ENCODE measurements at places on chromosomes 5 and 9. TPM values are rescaled to one million over a fixed set of nuclear protein-coding genes. Genes with fewer than 3 reads are reported as not detected.

- DNase-seq = no peak
- H3K4me1 ChIP-seq = no peaks in the 10 kb centered on the region
- H3K4me3 ChIP-seq = no peak overlapping the region
- H3K27me3 ChIP-seq = no peaks in the 10 kb centered on the region
These were observed 79.6 kb upstream of the GRHPR start for GRCh38 chr9:37342895-37343294.

DNA sequence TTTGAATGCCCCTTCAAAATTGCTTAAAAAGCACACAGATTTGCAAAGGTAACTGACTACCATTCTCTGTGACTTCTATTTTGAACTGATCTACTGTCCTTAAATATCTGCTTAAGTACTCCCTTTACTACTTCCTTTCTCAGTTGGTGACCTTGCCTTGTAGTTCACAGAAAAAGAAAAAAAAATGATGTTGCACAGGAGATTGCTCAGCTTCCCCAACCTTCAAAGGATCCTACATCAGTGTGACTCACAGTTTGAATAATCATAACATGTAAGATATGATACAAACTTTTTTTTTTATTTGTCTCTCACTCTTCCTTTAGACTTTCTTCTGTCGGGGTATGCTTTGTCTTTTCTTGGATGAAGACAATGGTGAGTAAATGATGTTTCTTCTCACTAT, 1029.6 kb downstream of the CDH12 start:
- no peaks in the 10 kb centered on the region for H3K36me3 ChIP-seq
- no peaks in the 10 kb centered on the region for H3K27me3 ChIP-seq
- H3K4me1 ChIP-seq = no peaks in the 10 kb centered on the region
- no peak for DNase-seq
- H3K27ac ChIP-seq = no peak overlapping the region

DNA sequence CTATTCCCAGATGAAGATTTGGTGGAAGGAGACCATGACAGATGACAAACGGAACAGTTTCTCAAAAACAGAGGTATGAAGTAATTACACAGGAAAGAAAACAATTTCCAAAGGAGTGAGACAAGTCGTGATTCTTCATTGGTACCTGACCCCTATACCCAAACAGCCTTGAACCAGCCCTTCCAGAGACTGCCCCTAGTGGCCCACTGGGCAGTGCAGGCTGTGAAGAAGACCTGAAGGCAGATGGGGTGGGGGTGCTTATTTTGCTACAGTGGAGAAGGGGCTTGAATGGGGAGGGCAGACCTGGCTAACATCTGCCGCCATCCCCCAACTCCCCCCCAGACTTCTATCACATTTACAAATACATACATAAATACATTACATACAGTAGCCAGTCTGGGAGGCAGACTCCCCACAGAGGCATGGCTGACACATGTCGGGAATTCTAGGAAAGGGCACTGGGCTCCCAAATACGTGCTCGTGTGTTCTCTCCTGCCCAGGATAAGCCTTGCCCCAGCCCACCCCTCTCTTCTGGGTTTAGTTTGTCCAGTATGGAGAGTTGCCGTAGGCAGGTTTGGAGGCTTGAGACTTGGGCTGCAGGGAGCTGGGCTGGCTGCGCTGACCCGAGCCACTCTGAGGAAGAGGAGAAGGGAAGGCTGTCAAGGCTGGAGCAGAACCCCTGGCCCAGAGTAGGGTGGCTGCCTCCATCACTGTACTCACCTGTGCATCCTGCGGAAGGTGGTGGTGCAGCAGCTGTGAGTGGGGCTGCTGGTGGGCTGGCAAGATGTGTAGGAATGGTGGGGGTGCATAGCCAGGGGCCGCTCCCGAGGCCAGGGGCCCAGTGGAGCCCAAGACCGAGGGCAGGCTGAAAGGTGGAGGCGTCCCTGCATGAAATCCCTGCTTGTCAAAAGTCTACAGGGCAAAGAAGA, 105.3 kb downstream of the UBE2R2 start:
- no peak overlapping the region for H3K27ac ChIP-seq
- peaks cover 63% of the 10 kb centered on the region for H3K36me3 ChIP-seq
- H3K4me1 ChIP-seq = no peaks in the 10 kb centered on the region
- no peak overlapping the region for H3K4me3 ChIP-seq
- H3K27me3 ChIP-seq = no peaks in the 10 kb centered on the region

GRCh38 chr9:125789196-125789595, 42.0 kb downstream of the PBX3 start:
- H3K27ac ChIP-seq = no peak overlapping the region
- H3K4me3 ChIP-seq = no peak overlapping the region
- no peaks in the 10 kb centered on the region for H3K36me3 ChIP-seq
- H3K27me3 ChIP-seq = no peaks in the 10 kb centered on the region

LHX3 gene
- not detected for total RNA-seq

UNC13B gene
- 38.1 TPM for total RNA-seq

DNA sequence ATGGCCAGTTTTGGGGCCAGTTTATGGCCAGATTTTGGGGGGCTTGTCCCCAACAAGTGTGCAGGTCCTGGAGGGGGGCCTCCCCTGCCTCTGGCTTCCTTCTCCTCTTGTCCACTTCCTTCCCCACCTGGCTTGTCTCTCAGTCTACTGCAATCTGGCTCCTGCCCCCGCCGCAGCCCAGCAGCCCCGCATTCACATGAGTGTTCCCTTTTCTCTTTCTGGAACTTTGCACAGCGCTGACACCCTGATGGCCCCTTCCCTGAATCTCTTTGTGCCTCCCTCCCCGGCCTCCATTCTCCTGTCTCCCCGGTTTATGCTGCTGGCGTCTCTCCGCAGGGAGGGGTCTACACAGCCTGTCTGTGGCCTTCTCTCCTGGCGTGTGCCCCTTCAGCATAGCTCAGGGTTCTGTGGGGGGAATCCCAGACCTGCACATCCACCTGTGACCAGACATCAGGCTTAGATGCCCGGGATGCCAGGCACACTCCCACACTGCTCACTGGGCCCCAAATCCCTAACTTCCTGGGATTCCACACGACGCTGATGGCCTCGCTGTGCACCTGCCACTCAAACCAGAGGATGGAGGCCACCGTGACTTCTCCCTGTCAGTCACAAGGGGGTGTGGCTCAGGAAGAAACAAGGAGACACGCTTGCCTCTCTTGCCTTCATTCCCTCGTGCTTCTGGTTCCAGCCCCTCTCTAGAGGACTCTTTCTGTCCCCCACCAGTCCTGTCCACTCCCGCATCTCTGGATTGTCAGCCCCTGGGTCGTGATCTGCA, 17.5 kb downstream of the TRIP13 start:
- H3K27me3 ChIP-seq = no peaks in the 10 kb centered on the region
- no peaks in the 10 kb centered on the region for H3K4me1 ChIP-seq
- DNase-seq = no peak
- H3K36me3 ChIP-seq = no peaks in the 10 kb centered on the region

DNA sequence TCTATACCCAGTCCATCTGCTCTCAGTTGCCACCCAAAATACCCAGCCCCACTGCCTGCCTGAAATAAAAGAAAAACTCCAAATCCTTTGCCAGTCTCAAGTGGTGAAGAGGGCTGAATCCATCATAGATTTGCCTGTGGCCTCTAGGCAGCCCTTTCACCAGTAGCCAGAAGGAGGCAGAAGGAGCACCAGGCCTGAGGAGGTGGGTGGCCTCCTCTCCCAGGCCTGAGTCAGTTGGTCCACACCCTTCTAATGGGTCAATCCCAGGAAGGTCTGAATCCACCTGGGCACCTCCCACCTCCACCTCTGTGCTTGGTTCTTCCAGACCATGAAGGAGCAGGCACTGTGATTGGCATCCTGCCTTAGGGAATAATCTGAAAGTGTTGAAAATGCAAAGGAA, 97.0 kb downstream of the DAPK1 start:
- no peak overlapping the region for H3K27ac ChIP-seq
- no peaks in the 10 kb centered on the region for H3K36me3 ChIP-seq
- peaks cover 15% of the 10 kb centered on the region for H3K4me1 ChIP-seq
- no peak overlapping the region for H3K4me3 ChIP-seq
- no peaks in the 10 kb centered on the region for H3K27me3 ChIP-seq

GRCh38 chr9:114169952-114170770, 14.8 kb downstream of the COL27A1 start:
- H3K27me3 ChIP-seq = no peaks in the 10 kb centered on the region
- peak overlapping the region; percentile 32 for H3K27ac ChIP-seq
- no peaks in the 10 kb centered on the region for H3K36me3 ChIP-seq
- H3K4me3 ChIP-seq = no peak overlapping the region
- no peak for DNase-seq
- peaks cover 91% of the 10 kb centered on the region for H3K4me1 ChIP-seq

DNA sequence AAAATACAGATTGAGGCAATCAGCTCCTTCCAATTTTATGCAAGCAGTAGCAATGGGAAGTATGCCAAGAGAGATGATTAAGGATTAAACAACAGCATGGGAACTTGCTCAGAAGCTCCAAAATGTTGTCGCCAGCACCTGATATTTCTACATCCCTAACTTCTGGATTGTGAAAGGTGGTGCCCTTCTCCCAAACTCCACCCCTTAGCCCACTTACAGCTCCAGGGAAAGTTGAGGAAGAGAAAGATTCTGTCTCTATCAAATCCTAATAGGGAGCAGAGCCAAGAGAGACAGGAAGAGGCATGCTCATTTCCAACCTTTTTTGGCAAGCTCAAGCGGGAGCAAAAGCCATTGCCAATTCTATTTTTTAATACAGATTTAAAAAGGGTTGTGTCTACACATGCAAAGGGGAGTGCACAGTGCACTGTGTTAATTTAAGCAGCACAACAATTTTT, 92.4 kb upstream of the NR3C1 start:
- no peak for DNase-seq
- H3K27me3 ChIP-seq = no peaks in the 10 kb centered on the region
- H3K4me1 ChIP-seq = peaks cover 21% of the 10 kb centered on the region
- no peaks in the 10 kb centered on the region for H3K36me3 ChIP-seq
- no peak overlapping the region for H3K27ac ChIP-seq

MRPS30 gene
- total RNA-seq = 48.6 TPM

GRCh38 chr9:114395768-114396167, 8.0 kb upstream of the AKNA start:
- DNase-seq = no peak
- H3K27me3 ChIP-seq = no peaks in the 10 kb centered on the region
- H3K36me3 ChIP-seq = no peaks in the 10 kb centered on the region
- peaks cover 15% of the 10 kb centered on the region for H3K4me1 ChIP-seq

- H3K4me1 ChIP-seq = peaks cover 34% of the 10 kb centered on the region
- DNase-seq = no peak
- peaks cover 31% of the 10 kb centered on the region for H3K36me3 ChIP-seq
- no peak overlapping the region for H3K4me3 ChIP-seq
- H3K27me3 ChIP-seq = no peaks in the 10 kb centered on the region
- H3K27ac ChIP-seq = no peak overlapping the region
These were observed 113.3 kb downstream of the MTREX start for GRCh38 chr5:55421074-55421529.

NSD1 gene
- total RNA-seq = 26.1 TPM

GRCh38 chr5:45336464-45336863, 359.7 kb downstream of the HCN1 start:
- H3K4me1 ChIP-seq = no peaks in the 10 kb centered on the region
- no peaks in the 10 kb centered on the region for H3K36me3 ChIP-seq
- DNase-seq = no peak
- no peak overlapping the region for H3K27ac ChIP-seq

DNA sequence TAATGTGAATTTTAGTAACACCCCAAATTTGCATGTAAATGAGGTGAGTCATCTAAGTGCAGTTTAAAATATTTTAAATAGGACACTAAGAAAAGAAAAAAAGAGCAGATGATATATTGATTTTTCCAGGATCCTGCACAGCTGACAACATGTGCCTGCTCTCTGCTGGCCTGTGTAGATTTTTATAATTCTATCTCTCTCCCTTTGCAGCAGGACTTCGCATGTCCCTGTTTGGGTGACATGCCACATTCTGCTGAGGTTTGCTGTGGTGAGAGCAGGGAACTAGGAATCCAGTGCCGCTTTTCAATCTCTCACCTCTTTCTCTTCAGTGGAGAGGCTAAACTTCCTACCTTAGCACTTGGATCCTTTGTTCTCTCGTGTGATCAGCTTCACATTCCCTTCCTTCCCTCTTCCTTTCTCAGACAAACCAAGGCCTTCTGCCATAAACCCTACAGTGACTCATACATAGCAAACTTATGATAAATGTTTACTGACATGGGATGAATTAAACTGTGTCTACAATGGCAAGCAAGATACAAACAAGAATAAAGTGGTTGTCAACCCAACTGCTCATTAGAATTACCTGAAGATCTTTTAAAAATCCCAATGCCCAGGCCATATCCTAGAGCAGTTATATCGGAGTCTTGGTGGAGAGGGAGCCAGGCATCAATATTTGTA, 198.8 kb upstream of the EFNA5 start:
- no peaks in the 10 kb centered on the region for H3K36me3 ChIP-seq
- no peak overlapping the region for H3K27ac ChIP-seq
- H3K27me3 ChIP-seq = no peaks in the 10 kb centered on the region
- peaks cover 23% of the 10 kb centered on the region for H3K4me1 ChIP-seq

DNA sequence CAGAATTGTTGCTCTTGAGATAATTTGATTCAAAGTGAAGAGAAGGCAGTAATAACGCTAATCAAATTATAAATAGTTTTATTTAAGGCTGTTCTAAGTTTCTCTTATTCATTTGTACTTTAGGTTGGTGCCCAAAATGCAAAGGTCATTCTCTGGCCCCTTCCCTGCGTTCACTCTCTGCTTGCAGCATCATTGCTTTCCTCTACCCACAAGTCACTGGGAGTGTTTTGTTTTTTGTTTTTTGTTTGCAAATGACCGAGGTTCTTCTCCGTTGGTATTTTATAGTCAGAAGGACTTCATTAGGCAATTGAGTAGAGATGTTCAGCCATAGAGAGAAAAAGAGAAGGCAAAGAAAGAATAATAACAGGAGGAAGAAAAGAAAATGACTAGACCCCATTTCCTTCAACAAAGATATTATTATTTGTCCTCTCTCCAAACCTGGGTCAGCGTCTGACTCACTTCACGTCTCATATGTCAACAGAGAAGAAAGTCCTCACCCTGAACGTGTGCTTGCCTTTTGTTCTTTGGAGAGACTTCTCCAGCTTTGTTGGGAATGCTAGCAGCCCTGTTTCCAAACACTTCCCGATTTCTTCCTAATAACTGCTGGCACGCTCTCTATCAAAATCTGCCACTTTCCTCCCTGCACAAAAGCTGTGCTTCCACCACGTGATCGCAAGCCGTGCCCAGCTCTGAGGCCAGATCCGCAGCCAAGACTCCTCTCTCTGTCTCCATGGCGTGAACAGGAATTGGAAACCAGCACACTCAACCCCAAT, 119.8 kb downstream of the EBF1 start:
- DNase-seq = no peak
- H3K4me3 ChIP-seq = peak overlapping the region; percentile 41
- no peaks in the 10 kb centered on the region for H3K27me3 ChIP-seq
- H3K4me1 ChIP-seq = peaks cover 40% of the 10 kb centered on the region
- H3K27ac ChIP-seq = peak overlapping the region; percentile 52

DNA sequence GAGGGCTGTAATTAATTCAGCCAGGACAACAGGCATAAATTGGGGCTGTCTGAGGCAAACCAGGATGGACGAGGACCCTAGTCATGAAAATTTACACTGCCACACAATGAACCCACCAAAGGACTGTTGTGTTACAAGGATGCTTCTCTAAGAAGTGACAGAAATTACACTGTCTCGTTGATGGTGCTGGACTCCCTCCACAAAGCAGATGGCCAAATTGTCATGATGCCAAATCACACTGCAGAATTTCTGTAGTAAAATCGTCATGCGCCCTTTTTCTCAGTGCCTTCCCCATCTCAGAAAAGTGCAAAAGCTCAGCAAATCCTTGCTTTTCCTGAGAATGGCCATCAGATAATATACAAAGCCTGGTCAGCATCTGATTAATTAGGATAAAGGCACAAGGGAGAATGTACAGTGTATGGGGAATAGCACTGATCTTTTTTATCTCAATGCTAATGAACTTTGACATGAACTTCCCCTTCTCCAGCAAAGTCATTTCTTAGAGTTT, 545.8 kb downstream of the CSNK1G3 start:
- no peak overlapping the region for H3K27ac ChIP-seq
- H3K4me1 ChIP-seq = peaks cover 9% of the 10 kb centered on the region
- no peaks in the 10 kb centered on the region for H3K36me3 ChIP-seq
- DNase-seq = no peak
- H3K27me3 ChIP-seq = no peaks in the 10 kb centered on the region
